Left cardiac atrium (tissue), 4 donors: ENCODE measurements at places on chromosomes 4 and X. TPM values are rescaled to one million over a fixed set of nuclear protein-coding genes. Genes with fewer than 3 reads are reported as not detected.

The MAGEC3 gene
- not detected for total RNA-seq

The CSAG3 gene
- not detected for total RNA-seq

The PQBP1 gene
- 63.7 TPM for total RNA-seq

The PRSS12 gene
- total RNA-seq: not detected

The NLRP2B gene
- not detected for total RNA-seq

The BEND2 gene
- total RNA-seq: 0.08 TPM

The FAM156B gene
- total RNA-seq: 12.6 TPM

The ATOH1 gene
- total RNA-seq: not detected

The AKAP14 gene
- total RNA-seq: not detected
